ENCODE measurements at places on chromosomes 6 and 20.

- no peak for DNase-seq
These were observed 69.2 kb downstream of the PTPRA start for GRCh38 chr20:2942439-2942838.

GRCh38 chr6:137155830-137156229, 17.6 kb downstream of the IL22RA2 start:
- peak; percentile 88 for DNase-seq

DNA sequence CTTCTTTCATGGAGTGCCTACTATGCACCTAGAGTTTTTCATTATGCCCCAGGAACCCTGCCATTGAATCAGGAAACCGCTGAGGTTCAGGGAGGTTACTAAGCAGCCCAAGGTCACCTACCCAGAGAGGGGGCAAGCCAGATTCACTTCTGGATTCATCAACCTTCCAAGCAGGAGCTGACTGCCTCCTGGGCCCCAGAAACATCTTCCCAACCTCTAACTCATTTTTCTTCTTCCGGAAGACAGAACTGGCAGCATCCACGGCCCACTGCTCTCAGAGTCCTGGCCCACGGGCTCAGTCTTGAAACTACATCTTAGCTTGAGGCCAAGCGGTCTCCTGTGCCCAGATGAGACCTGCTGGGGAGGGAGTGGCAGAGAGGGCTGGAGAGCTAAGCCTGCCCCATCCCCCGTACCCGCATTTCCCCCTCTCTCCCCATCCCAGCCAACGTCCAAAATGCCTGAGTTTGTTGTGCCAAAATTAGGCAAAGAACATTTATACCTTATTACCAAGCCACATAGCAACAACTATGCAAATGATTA, 281.0 kb downstream of the CDC5L start:
- no peak for DNase-seq

DNA sequence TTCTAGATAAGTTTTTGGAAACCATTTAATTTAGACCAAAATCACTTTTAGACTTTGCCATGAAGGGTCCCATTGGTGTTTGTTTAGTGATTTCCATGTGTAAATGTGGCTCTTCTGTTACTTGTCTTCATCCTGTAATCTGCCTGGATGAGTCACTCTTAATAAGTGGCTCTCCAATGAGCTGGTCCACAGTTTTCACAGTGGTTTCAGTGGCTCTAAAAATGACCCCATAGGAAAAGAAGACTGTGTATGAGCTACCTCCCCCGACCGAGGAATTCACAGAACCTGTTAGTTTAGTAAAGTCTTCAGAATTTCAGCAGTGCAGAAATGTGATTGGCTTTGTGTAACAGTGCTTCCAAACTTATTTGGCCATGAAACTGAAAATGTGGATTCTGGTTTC, 492.0 kb upstream of the MARCKS start:
- peak; percentile 45 for DNase-seq

- DNase-seq, result peak; percentile 90
These were observed 366.1 kb upstream of the SOX4 start for GRCh38 chr6:21227486-21227885.
